ENCODE measurements at places on chromosomes 11 and 22.

DNA sequence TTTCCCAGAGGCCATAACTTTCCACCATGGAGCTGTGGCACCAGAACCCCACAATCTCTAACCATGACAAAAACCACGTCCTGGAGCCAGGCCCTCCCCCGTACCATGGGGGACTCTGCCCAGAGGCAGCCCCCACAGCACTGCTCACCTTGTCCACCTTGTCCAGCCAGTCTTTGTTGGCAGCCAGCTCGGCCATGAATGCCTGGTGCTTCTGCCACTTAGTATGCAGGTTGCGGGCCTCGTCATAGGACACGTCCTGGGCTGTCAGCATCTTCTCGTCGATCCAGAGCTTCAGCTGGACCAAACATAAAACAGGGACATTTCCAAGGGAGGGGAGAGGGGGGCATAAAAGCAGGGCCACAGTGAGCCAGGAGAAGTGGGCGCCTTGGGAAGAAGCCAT lies 20.8 kb upstream of the RBM4B start:
- no peak for DNase-seq

DNA sequence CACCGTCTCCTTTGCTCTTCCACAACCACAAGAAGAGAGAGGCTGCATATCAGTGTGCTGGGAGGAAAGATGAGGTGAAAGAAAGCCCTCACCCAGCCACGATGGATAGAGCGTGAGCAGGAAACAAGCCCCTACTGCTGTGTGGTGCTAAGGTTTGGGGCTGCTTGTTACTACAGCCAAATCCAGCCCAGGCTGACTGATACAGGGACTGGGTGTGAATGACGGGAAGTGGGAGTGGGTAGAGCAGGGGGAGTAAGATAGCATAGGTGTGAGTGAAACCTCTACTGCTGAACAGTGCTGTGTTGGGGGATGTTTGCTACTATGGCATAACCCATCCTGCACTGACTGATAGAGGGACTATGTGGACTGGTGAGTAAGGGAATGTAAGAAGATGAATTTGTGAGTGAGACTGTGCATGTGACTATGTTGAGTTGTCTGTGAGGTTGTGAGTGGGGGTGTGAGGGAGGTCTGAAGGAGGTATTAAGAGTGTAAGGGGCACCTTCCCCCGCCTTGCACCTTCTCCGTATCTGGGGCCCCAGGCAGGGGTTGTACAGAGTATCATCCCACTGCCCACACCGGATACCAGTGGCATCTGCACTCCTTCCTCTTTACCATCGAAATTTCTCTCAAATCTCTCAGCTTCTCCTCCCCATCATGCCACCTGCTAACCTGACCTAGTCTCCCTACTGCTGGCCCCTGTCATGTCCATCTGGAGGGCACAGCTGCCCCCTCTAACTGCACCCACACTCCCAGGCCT lies 91.5 kb downstream of the MN1 start:
- DNase-seq: no peak

DNA sequence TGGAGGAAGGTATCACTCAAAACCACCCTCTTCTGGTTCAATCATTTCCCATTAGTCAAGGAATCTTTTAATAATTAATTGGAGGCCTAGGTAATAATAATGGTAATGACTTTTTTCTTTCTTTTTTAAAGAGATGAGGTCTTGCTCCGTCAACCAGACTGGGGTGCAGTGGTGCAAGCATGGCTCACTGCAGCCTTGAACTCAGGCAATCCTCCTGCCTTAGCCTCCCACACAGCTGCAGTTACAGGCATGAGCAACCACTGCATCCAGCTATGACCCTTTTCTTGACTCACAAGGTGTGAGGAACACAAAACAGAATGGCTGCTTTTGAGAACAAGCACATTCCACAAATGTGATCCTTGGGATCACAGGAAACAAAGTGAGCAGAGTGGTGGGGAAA lies 3.6 kb downstream of the POLDIP3 start:
- DNase-seq: no peak

GRCh38 chr11:12727563-12728211 lies 53.5 kb downstream of the TEAD1 start:
- DNase-seq: no peak

DNA sequence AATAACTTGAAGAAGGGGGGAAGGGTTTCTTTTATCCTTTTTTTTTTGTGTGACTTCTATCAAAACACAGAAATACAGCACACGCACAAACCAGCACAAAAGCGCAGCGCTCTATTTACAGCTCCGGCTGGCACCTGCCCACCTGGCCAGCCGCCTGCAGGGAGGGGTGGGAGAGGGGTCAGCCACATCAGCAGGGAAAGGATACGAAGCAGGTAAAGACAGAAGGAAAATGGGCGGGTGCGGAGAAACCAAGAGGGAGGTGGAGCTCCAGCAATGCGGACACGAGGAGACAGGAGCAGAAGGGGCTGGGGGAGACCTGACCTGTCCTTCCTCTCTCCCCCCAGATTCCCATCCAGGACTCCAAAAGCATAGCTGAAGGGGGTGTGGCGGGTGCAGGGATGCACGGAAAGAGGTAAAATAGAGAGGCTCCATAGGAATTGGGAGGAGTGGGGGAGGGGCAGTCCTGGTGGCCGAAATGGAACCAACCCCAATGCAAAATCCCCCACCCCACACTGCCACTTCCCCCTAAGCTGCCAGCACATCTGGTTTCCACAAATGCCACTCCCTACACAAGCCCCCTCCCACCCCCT lies 14.1 kb downstream of the CXCR5 start:
- no peak for DNase-seq

- DNase-seq: no peak
Measured at GRCh38 chr11:65559951-65560537, 1.9 kb upstream of the LTBP3 start.

GRCh38 chr11:130872102-130872501 lies 44.2 kb downstream of the SNX19 start:
- no peak for DNase-seq

DNA sequence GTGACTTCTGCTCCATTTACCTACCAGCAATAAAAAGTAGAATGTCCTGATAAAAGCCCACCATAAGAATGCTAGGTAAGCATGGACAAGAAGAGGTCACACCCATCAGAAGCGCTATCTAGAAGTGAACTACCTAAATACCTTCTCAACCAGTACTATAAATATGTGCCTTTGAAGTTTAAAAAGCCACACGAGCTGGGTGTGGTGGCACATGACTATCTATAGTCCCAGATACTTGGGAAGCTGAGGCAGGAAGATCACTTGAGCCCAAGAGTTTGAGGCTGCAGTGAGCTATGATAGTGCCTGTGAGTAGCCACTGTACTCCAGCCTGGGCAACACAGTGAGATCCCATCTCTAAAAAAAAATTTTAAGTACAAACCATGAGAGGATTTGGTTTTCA lies 66.7 kb downstream of the PACSIN2 start:
- no peak for DNase-seq

- no peak for DNase-seq
Measured at GRCh38 chr22:40014667-40015248, 20.0 kb downstream of the FAM83F start.

GRCh38 chr22:31748490-31748889 lies 1.4 kb downstream of the PRR14L start:
- DNase-seq: no peak

DNA sequence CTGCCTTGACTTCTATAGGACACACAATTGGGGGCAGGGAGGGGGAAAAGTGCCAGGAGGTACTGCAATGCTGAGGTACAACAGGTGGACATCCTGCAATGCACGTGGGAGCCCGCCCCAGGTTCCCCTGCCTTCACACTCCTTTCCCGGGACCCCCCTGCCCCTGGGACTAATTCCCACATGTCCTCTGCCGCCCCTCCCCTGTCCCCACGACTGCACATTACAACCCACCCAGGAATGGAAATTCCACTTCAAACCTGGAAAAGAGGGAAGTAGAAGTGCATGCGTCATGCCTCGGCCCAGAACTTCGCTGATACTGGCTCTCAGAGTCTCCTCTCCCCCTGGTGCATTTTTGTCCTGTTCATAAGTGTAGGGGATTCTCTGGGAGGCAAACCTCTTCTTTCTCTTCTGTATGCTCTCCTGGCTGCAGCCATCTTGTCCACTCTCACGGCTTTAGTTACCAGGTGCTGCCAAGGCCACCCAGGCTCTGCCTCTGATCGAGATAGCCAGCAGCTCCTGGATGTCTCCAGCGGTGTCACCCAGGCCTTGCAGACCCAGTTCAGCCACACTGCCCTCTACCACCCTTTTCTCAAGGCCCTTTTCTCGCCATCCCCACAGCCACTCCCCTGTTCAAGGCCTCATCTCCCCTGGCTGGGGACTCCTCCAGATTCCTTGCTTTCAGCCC lies 43.7 kb downstream of the GDPD5 start:
- DNase-seq: no peak

All from right lung (tissue), 10 donors.